ENCODE measurements at places on chromosomes 7 and 10. TPM values are rescaled to one million over a fixed set of nuclear protein-coding genes. Genes with fewer than 3 reads are reported as not detected.

DNA sequence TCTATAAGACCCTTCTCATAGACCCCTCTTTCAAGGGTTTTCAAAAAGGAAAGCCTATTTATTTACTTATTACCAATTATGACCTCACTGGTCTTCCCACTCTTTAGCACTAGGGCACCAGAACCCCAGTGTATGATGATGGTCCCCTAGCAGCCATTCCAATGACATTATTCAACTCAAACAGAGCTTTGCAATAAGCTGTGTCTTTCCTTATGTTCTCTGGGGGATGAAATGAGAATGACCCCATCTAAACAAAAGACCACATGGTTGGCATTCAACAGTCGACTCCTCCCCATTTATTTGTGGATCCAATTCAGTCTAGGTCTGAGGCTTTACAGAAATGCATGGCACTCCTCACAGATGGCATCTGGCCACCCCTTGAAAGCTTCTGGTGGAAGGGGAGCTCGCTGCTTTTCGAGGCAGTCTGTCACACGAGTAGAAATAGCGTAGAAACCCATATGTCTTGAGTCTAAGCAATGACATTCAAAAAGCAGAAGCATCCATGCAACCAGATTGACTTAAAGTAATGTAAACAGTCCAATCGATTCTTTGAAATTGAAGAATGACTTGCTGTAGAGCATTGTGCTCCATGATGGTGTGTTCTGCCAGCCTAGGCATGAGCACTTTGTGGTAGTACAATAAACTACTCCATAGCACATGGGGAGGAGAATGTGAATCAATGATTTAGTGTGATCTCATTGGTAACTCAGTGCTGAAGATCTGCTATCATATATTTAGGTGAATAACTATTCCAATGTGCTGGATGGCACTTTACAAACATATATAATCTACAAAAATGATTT lies 29.8 kb downstream of the NRP1 start:
- H3K4me3 ChIP-seq: no peak overlapping the region
- DNase-seq: no peak
- H3K4me1 ChIP-seq: peaks cover 9% of the 10 kb centered on the region

- H3K27me3 ChIP-seq: no peaks in the 10 kb centered on the region
- no peaks in the 10 kb centered on the region for H3K4me1 ChIP-seq
- no peaks in the 10 kb centered on the region for H3K36me3 ChIP-seq
- H3K4me3 ChIP-seq: no peak overlapping the region
- H3K27ac ChIP-seq: no peak overlapping the region
These were observed 171.6 kb upstream of the PLPP4 start for GRCh38 chr10:120285408-120285807.

Gene C10orf67
- not detected for total RNA-seq

Gene MRC1
- 9.2 TPM for total RNA-seq
